ENCODE measurements at places on chromosomes 5 and 9.

GRCh38 chr5:53030893-53031292, 41.7 kb downstream of the ITGA2 start:
- no peak for DNase-seq

- no peak for DNase-seq
These were observed 32.4 kb downstream of the CXXC5 start for GRCh38 chr5:139680368-139681111.

GRCh38 chr9:83536332-83536731, 1.9 kb downstream of the FRMD3 start:
- no peak for DNase-seq

GRCh38 chr5:154470947-154471870, 6.8 kb downstream of the HAND1 start:
- no peak for DNase-seq

GRCh38 chr5:109080896-109081295, 328.9 kb downstream of the PJA2 start:
- no peak for DNase-seq

- DNase-seq, result no peak
These were observed 13.8 kb downstream of the LEAP2 start for GRCh38 chr5:132887283-132887682.

DNA sequence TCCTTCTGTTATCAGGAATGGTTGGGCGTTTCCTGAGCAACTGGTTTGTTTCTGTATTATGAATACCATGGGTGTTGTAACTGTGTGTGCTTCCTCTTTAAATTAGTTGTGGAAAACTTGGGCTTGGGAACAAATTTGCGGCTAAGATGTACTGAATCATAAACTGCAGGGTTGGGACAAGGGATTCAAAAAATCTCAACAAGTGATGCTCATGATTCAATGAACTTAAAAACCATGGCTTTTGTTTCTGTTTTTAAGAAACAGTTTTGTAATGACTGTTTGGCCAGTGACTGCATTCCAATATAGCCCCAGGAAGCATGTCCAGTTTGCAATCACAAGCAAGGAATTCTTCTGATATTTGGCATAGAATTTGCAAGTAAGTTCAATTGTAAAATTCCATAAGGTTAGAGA, 657.5 kb upstream of the WWC1 start:
- no peak for DNase-seq

DNA sequence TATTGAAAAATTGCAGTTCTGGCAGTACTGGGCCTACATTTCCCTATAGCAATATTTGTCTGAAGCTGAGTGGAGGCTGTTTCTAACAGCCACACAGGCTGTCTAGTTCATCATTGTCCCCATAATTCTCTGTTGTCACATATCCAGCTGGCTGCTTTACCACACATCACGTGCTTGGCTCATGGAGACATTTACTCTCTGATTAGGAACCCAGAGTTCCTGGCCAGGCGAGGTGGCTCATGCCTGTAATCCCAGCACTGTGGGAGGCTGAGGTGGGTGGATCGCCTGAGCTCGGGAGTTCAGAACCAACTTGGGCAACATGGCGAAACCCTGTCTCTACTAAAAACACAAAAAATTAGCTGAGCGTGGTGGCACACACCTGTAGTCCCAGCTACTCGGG, 81.4 kb downstream of the PGM5 start:
- no peak for DNase-seq

GRCh38 chr5:160573318-160573717, 151.7 kb downstream of the PTTG1 start:
- no peak for DNase-seq

GRCh38 chr5:83219077-83219476, 141.7 kb downstream of the XRCC4 start:
- no peak for DNase-seq

GRCh38 chr5:40486437-40487275, 193.1 kb upstream of the PTGER4 start:
- DNase-seq, result no peak

GRCh38 chr9:130599625-130600024, 20.2 kb downstream of the FUBP3 start:
- no peak for DNase-seq

- DNase-seq, result no peak
These were observed 320.4 kb upstream of the EFNA5 start for GRCh38 chr5:107990881-107991810.

DNA sequence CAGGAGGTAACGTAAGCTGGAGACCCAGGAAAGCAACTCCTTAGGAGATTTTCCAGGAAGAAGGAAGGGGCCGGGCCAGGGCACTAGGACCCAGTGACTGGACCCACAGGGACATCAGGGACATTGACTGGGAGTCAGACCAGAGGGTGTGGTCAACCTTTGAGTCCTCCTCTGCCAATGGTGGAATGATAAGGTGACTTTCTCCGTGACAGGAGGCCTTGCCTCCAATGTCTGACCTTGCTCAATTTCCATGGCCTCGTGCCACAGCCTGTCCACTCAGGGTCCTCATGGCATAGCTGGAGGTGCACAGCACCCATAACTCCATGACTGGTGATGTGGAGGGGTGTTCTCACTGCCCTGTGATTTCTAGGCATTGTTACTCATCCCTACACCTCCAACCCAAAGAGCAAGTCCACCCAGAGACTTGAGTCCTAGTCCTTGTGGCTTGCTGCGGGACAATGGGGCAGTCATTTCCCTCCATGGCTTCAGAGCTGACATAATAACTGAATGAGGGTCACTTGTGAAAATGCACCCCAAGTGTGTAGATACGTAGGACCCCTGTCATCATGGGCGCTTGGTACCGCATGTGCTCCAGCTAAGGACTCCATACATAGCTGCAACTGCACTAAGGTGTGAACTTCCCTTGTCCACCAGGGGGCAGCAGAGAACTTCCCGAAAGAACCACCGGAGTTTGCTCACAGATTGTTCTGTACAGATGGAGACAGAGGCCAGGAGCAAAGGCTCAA, 4.1 kb upstream of the AMBP start:
- DNase-seq, result peak; percentile 37

GRCh38 chr9:111094958-111095357, 56.7 kb upstream of the LPAR1 start:
- DNase-seq, result no peak

DNA sequence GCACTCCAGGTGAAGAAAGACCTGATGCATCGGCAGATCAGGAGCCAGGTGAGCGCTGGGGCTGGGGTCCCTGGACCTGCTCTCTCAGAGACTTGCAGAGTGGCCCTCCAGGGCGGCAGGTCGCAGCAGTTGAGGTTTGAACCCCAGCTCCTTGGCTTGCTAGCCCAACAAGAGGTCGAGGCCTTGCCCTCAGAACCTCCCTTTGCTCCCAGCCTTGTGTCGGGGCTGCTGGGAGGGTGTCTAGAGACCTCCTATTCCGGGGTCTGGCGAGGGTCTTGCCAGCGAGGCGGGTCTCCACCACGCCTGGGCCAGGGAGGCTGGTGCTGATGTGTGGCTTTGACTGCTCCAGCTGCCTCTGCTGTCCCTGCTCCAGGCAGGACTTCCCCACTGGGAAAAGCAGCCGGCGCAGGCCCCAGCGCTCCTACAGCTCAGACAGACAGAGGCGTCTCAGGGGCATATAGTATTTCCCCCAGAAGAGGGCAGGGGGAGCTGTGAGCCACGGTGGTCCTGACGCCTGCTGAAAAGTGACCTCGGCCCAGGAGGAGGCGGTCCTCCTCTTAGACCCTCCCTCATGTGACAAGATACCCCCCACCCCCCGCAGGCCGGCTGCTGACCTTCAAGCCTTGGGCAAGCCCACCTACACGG, 38.3 kb downstream of the LRSAM1 start:
- no peak for DNase-seq

DNA sequence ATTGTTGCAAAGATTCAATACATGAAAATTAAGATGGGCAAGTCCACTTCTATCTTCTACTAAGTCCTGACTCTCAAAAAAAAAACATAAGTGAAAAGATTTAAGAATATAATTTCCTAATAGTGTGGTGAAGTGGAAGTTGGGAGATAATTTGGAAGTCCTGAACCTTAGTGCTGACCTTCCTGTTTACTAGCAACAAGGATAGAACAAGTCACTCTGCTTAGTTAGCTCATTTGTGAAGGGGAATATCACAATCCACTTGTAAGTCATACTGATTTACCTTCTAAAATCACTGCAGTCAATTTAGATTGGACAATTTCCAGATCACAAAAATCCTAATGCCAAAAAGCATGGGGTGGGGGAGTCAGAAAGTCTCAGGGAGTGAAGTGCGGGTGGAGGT, 43.4 kb upstream of the PCSK5 start:
- no peak for DNase-seq

- DNase-seq, result no peak
These were observed 74.3 kb upstream of the STXBP1 start for GRCh38 chr9:127537792-127538191.

DNA sequence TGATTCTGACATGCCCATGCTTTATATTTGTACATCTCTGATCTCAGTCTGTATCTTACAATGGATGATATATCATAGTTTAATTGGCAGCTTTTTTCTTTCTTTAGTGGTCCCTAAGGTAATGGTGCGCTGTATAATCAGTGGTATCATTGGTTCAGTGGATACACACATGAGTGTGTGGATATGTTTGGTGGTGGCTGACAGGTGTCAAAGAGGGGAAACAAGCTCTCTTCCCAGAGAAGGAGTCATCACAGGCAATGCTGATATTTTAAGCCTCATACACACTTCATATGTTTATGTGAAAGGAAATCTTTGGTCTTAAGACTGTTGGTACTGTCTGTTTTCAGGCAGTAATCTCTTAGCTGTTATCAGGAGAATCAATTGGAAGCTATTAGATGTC, 52.1 kb upstream of the KIAA1958 start:
- no peak for DNase-seq

- DNase-seq, result no peak
These were observed 67.6 kb upstream of the SELENOP start for GRCh38 chr5:42879291-42879690.

- no peak for DNase-seq
These were observed 135.2 kb upstream of the RAPGEF1 start for GRCh38 chr9:131874916-131875670.

- DNase-seq, result no peak
These were observed 782.4 kb upstream of the ZNF608 start for GRCh38 chr5:125528881-125529280.

- DNase-seq, result no peak
These were observed 111.7 kb upstream of the MRPS30 start for GRCh38 chr5:44697025-44697424.

DNA sequence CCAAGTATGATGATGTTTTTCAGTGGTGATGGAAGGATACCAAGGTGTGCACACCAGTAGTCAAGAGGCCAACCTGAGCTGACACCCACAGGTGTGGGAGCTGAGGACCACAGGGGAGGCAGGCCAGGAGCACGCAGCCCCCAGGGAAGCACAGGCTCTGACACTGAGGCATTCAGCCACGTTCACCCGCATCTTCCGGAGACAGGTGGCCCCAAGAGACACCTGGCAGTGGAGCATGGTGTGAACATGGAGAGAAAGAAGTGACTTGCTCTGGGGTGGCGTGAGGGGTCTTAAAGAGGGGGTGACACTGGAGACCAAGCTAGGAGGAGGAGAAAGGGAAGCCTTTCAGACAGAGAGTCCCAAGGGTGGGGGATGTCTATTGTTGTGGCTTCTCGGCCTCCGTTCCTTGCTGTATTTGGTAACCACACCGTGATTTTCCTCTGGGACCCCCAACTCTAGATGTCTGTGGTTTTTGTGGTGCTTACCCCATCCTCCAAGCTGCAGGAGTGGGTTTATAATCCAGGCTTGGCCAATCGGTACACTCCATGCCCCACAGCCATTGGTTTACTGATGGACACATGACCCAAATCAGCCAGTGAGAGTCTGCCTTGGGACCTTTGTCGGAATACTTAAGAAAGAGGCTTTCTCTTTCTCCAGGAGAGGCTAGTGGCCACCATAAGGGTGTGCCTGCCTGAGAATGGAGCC, 84.6 kb downstream of the HRH2 start:
- no peak for DNase-seq

DNA sequence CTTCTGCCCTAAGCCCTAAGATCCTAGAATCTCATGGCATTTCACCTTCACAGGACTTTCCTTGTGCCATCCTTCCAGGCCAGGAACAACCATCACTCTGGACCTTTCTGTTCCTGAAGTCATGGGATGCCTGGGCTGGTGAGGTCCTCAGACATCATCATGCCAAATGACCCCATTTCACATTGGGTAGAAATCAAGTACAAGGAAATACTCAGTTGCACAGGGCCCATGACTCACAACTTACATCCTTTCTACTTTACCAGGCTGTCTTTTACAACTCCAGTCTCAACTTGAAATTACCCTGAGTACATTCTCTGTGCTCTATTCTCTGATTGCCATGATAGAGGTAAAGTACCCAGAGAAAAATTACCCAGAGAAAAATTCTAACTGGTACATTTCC, 167.1 kb downstream of the PIK3R1 start:
- no peak for DNase-seq

DNA sequence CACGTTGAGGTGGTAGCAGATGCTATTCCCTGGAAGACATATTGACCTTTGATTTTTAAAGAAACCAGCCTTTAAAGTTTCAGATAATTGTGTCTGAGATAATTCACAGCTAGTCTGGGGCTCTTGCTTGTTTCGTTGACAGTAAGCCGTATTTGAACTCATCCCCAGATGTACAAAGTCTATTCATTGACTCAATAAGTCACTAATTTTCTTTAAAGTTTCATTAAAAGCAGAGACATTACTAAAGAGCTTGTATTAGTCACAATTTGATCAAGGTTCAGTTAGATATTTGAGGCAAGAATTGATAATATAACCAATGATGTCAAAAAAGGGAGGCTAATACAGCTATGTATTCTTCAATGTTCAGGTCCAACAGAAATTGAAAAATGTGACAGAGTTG, 158.0 kb downstream of the PCSK1 start:
- DNase-seq, result no peak

- peak; percentile 53 for DNase-seq
These were observed 16.6 kb downstream of the GGTA1 start for GRCh38 chr9:121483049-121483448.

DNA sequence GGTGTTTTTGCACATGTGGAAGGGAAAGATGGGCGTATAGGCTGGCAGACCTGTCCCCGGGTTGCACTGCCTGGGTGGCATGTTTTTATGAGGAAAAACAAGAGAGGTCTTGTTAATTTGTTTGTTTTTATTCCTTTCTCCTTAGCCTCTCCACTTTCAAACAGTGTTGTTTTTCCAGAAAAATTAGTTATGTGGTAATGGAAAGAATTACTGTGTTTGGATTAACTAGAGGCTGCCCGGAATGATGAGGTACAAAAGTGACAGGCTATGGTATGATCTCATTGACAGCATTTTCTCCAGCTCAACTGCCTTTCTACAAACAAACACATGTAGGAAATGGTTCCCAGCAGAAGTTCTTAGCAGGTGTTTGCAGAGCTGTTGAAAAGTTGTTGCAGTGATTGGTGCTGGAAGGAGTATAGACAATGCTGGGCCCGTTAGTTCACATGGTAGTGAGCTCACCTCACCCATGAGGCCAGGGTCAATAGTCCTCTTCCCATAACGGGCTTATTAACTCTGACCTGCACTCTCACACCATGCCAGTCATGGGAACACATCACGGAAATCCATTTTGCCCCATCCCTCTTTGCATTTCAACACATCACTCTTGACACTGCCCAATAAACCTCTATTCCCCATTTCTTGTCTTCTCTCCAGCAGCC, 111.3 kb upstream of the SAP30L start:
- DNase-seq, result no peak
